Smooth muscle cell of trachea (primary cell): ENCODE measurements at places on chromosomes 2 and 18. TPM values are rescaled to one million over a fixed set of nuclear protein-coding genes. Genes with fewer than 3 reads are reported as not detected.

TEKT4 gene
- total RNA-seq: not detected in 2 replicates

ZC3H6 gene
- 5.8 and 6.4 TPM in 2 replicates for total RNA-seq

SLC19A3 gene
- total RNA-seq: 0.17 and 0.29 TPM in 2 replicates

SLC23A3 gene
- 1.2 and 2.0 TPM in 2 replicates for total RNA-seq

UXS1 gene
- 31.1 and 32.9 TPM in 2 replicates for total RNA-seq

EFR3B gene
- 0.73 and 0.83 TPM in 2 replicates for total RNA-seq

LDLRAD4 gene
- total RNA-seq: under 0.01 and 0.17 TPM in 2 replicates

ANKRD23 gene
- total RNA-seq: 1.2 and 1.9 TPM in 2 replicates

ERFE gene
- total RNA-seq: 3.6 and 4.2 TPM in 2 replicates

ITGB6 gene
- total RNA-seq: under 0.01 and 0.15 TPM in 2 replicates

PXDN gene
- total RNA-seq: 144 and 189 TPM in 2 replicates
